CD4-positive, alpha-beta T cell treated with Interleukin-2 at 100 ng/mL for 4 hours (primary cell): ENCODE measurements at places on chromosomes 7 and 10.

GRCh38 chr10:29895456-29895855 is 163.9 kb downstream of the JCAD start:
- DNase-seq: no peak

DNA sequence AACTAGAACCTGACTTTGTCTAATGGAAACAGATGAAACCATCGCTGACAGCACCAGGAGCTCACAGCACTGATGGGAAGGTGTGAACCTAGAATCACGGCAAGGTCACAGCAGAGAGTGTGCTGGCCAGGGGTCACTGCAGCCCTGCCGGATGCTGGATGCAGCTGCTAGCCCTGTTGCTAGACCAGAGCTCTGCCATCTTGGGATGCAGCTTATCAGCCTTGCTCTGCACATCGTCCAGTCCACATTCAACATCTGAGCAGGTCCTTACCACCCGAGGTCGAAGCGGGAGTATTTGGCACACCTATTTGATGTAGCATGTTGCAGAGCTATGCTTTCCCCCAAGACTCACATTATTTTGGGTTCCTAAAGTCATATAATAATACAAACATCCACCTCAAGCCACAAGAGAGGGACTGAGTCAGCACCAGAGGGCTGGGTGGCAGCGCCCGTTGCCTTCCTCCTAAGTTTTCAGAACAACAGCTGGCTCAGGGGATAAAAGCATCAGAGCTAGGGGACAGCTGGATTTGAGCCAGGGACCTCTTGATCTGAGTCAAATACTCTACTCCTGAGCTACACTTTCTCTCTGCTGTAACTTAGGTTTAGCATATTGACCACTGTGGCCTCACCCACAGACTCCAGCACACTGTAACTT is 135.3 kb downstream of the ZNF467 start:
- no peak for DNase-seq

GRCh38 chr10:89091496-89091895 is 100.9 kb downstream of the FAS start:
- no peak for DNase-seq

DNA sequence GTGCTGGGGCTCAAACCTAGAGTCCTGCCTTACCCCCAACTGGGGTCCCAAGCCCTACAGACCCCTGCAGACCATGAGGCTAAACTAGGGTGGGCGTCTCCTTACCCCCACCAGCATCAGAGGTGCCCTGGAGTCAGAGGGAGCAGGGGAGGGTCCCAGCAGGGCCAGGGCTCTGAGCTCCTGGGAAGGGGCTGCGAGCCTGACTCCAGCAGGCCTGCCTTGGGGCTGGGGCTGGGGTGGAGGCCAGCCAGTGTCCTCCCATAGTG is 1.3 kb downstream of the SNCG start:
- DNase-seq: no peak

DNA sequence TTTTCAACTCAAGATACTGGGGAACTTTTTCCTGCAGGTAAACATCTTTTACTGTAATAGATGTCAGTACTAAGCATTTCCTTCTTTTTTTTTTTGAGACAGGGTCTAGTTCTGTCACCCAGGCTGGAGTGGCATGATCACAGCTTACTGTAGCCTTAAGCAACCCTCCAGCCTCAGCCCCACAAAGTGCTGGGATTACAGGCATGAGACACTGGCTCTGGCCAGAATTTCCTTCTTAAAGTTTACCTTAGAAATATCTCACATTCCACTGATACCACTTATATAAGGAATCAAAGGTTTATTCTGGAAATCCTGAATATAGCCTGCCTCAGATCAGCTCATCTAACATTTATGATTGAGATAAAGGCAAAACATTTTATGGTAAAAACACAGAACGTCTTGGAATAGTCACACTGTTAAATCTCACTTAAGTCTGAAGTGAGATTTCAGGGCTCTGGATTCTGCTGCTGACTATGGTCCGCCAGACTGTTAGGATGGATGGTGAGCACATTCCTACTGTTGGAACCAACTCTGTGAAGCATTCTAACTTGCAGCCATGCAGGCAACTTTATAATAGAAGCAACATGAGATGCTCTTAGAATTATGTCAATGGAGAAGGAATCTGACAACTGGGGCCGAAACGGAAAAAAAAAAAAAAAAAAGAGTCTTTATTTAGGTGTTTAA is 151.9 kb downstream of the ZMYND11 start:
- DNase-seq: no peak

DNA sequence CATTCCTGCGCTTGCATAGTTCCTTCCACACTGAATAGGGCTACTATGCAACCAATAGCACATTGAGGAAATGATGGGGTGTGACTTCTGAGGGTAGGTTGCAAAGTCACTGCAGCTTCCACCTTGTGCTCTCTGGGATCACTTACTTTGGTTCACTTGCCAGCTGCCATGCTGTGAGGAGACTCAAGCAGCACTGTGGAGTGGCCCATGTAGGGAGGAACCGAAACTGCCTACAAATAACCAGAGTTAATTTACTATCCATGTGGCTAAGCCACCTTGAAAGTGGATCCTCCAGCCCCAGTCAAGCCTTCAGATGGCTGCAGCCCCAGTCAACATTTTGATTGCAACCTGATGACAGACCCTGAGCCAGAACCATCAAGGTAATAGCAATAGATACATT is 64.3 kb downstream of the FAM204A start:
- DNase-seq: no peak

GRCh38 chr10:49387071-49387470 is 8.8 kb downstream of the DRGX start:
- DNase-seq: no peak

DNA sequence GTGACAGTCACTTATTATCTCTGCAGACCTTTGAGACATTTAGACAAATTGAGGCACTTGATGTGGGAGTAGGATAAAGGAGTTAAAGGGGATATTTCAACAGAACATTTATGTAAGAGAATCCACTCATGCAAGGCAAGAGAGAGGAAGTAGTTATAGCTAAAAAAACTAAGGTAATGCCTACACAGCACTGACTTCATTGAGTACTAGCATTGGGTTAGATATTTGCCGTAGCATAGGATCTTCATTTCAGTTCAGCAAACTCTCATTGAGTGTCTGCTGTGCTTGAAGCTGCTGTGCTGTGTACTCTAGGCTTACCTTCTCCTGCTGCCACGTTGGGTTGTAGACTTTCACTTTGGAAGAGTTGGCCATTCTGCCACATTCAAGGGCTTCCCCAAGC is 10.5 kb upstream of the ENTPD1 start:
- no peak for DNase-seq

DNA sequence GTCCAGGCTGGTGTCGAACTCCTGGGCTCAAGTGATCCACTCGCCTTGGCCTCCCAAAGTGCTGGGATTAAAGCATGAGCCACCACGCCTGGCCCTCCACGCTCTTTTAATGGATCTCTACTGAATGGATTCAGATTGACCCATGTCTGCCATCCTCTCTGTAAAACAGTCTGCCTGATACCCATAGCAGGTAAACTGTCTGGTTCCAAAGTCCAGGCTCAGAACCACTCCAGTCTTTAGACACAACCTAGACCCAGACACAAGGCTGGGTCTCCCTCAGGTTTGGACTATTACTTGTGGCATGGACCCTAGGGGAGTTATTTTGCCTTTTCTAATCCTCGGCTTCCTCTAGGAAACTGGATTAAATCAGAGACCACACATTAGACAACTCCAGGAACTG is 19.1 kb downstream of the HIP1 start:
- DNase-seq: no peak

DNA sequence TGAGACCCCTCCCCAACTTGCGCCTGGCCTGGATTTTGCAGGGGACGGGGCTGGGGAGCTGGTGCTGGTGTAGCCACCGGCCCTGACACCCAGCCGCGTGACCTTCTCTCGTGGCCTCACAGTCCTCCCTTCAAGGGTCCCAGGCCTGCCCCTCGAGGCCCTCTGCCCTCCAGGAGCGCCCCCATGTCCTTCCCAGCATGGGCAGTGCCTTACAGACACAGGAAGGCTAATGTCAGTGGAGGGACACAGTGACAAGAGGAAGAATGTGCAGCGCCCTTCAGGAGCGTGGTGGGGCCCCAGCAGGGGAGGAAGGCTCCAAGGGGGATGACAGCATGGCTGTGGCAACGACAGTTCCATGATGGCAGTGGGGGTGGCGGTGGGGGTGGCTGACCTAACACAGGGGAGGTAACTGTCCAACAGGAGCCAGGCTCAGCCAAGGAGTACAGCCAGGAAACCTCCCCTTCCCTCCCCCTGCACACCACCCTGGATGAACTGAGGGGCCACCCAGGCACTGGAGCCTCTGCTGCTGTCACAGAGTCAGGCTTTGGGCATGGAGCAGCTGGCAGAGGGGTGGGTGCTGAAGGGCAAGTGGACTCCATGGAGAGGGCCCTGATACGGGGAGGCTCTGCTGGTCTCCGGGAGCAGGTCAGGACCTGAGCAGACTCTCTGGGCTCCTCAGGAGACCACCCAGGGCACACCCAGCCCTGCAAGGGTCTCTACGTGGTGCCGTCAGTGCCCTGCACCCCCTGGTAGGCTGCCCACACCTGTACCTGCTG is 76.0 kb upstream of the RET start:
- no peak for DNase-seq

DNA sequence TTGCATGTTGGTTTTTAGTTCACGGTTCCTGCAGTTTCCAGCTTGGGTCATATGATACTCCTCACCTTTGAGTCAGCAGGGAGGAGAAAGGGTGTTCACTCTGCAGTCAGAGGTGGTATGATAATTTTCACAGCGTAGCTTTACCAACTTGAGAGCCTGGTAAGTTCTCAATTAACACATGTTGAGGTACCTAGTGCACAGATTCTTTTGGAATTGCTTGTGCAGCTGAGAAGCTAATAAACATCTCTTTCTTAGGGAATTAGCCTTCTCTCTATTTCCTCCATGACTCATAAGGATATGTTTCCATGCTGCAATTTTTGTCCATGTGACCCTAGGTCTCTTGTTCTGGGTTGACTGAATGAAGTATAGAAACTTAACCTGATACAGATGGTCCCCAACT is 166.6 kb downstream of the KIF20B start:
- DNase-seq: no peak

- DNase-seq: no peak
These were observed 217.5 kb downstream of the SDK1 start for GRCh38 chr7:3518546-3518945.

DNA sequence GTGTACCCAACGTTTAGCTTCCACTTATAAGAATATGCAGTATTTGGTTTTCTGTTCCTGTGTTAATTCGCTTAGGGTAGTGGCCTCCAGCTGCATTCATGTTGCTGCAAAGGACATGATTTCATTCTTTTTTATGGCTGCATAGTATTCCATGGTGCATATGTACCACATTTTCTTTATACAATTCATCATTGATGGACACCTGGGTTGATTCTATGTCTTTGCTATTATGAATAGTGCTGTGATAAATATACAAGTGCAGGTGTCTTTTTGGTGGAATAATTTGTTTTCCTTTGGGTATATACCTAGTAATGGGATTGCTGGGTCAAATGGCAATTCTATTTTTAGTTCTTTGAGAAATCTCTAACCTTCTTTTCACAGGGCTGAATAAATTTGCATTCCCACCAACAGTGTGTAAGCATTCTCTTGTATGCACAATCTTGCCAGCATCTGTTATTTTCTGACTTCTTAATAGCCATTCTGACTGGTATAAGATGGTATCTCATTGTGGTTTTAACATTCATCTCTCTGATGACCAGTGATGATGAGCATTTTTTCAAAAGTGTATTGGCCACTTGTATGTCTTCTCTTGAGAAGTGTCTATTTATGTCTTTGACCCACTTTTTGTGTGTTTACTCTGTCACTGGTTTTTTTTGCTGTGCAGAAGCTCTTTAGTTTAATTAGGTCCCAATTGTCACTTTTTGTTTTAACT is 72.5 kb upstream of the CC2D2B start:
- DNase-seq: no peak

DNA sequence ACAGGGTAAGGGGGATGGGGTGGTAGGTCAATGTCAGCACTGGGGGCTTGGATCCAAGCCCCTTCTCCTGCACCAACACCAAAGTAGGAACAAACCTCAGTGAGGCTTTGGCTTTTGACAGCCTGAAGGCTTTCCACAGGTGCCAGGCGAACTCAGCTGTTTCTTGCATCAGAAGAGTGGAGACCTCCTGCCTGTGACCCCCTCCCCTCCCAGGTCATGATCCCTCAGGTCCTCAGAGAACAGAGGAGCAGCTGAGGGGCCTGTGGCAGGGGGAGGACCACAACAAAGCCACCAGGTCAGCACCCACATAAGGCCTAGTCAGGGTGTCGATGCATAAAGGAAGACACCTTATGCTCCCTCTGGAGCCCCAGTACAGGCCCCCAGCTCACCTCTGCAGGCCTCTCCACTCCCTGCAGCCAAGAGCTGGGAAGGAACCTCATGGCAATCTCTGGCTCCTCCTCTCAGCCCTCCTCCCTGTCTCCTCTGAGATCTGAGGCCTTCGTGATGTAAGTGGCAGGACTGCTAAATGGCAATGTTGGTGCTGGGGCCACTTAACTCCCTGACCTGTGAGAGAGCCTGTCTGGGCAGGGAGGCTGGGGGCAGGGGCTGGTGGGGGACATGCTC is 19.1 kb upstream of the PRRT4 start:
- no peak for DNase-seq

DNA sequence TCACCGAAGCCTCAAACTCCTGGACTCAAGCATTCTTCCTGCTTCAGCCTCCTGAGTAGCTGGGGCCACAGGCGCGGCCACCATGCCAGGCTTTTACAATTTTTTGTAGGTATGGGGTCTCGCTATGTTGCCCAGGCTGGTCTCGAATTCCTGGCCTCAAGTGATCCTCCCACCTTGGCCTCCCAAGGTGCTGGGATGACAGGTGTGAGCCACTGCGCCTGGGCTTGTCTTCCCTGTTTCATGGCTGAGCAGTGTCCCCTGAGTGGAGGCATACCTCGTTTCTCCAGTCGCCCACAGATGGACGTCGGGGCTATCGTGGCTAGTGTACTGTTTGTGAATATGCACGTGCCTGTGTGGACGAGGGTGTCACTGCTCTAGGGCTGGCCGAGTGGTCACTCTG is 11.3 kb downstream of the INPP5A start:
- DNase-seq: no peak

GRCh38 chr7:90222811-90223725 is 11.5 kb downstream of the STEAP2 start:
- no peak for DNase-seq

GRCh38 chr7:102823390-102824119 is 74.8 kb downstream of the FAM185A start:
- DNase-seq: no peak
